ENCODE measurements at places on chromosomes 4 and X. TPM values are rescaled to one million over a fixed set of nuclear protein-coding genes. Genes with fewer than 3 reads are reported as not detected.
A peak's percentile ranks its signal among the peaks of the same experiment; 100 is the strongest.

GRCh38 chr4:184583738-184584502 lies 65.3 kb downstream of the CASP3 start:
- peak; percentile 32 for DNase-seq

DNA sequence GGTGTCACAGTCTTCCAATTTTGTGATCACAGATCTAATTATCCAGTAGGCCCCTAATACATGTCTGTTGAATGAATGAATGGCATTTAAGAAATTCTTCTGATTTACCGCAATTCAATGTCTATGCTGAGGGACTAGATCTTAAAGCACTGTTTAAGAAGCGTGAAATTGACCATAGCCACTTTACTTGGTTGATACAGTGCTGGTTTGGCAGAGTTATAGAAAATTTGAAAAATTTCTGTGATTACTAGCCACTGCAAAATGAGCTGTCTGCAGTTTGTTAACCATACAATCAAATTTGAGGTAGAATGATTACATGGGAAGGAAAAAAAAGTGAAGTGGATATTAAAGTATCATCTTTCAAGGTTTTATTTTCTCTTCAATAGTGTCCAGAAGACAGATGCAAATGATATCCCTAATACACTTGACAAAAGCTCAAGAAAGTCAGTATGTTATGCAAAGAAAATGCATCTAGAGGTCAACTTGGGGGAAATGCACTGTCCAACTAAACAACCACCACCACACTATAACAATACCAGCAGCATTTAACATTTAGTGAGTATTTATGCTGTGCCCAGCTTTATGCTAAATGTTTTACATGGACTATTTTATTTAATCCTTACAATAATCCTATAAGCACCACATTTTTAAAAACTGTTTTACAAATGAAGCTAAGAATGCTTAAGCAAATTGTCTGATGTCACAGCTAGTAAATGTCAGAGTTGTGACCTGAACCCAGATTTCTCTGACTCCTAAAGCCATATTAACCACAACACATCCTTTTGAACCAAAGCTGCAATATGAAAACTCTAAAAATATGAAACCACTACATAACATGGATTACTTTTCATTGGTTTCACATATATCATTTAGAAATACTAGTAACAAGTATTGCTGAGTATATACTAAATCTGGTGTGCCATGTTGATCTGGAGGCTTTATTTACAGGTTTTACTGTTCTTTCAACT lies 217.9 kb upstream of the MAB21L2 start:
- DNase-seq: peak; percentile 52

DNA sequence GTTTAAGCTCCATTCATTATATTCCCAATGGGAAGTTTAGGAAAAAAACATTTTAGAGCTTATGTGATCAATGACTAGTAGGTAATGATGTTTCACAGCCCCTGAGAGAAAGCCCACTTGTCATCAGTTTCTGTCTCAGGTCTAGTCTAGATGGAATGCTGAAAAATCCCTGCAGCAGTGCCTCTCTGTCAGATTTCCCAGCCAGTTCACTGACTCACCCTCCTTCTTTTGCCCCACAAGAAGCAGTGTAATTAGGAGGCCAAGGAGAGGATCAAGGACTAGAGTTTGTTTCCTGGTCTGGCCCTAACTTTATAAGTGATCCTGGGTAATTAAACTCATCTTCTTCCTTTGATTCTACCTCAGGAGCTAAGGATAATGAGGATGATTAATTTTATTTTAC lies 118.7 kb upstream of the ANXA3 start:
- DNase-seq: no peak

DNA sequence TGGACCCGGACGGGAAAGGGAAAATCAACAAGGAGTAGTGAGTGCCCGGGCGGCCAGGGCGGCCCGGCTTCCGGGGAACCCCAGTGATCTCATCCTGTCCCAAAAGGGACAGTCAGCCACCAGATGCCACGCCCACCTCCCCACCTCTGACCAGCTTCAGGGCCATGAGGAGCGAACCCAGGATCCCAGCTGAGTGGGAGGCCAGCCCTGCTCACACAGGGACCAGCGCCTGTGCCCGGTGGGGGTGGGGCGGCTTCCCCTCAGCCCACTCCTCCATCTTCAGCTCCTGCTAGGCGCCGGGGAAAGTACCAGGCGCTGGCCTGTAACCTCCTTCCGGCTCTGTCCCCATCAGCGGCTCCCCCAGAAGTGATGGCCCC lies 6.2 kb downstream of the MYL5 start:
- no peak for DNase-seq

DNA sequence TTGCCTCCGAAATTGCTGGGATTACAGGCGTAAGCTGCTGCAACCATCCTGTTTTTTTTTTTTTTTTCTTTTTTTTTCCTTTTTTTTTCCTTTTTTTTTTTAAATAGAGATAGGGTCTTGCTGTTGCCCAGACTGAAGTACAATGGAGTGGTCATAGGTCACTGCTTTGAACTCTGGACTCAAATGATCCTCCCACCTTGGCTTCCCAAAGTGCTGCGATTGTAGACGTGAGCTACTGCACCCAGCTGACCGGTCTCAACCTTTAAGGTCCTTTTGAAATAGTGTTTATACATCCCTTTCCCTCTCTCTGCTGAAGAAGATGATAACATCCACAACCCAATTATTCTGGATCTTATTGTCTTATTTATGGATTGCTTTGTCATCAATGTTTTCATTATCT lies 548.7 kb downstream of the GBA3 start:
- DNase-seq: no peak

EGF gene
- total RNA-seq: 6.5 TPM

DNA sequence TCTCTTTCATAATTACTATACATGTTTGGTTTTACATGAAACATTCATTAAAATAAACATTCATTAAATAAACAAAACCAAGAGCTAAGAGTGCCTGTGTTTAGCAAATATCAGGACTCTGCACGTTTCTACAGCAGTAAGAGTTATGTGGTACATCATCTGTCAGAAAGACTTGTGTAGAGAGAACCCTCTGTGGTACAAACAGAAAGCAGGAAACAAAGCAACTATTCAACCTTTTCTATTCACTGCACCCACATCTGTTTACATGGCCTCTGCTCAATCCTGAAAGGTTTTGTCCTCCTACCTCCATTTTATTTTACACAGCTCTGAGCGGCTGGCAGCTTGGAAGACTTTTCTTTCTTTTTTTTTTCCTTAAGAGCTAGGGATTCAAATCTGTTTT lies 90.7 kb upstream of the PCDH18 start:
- peak; percentile 26 for DNase-seq

- no peak for DNase-seq
These were observed 115.2 kb downstream of the ENPP6 start for GRCh38 chr4:184102488-184102887.

DNA sequence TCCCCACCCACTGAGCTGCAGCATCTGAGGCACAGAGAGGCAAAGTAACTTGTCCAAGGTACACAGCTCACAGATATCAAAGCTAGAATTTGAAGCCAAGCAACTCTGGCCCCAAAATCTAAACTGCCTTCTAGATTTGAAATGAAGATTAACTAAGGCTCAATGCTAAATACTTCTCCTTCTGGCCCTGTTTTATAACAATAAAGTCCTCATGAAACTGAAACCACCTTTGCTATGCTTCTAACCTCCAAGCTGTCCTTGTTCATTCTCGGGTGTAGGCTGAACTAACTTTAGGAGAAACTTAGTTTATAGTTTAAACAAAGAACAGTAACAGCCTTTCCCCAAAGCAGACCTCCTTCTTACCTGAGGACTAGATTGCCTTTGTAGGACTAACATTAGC lies 93.6 kb downstream of the DCTD start:
- DNase-seq: no peak

- no peak for DNase-seq
These were observed 6.3 kb upstream of the ZNF827 start for GRCh38 chr4:145944886-145945285.

DNA sequence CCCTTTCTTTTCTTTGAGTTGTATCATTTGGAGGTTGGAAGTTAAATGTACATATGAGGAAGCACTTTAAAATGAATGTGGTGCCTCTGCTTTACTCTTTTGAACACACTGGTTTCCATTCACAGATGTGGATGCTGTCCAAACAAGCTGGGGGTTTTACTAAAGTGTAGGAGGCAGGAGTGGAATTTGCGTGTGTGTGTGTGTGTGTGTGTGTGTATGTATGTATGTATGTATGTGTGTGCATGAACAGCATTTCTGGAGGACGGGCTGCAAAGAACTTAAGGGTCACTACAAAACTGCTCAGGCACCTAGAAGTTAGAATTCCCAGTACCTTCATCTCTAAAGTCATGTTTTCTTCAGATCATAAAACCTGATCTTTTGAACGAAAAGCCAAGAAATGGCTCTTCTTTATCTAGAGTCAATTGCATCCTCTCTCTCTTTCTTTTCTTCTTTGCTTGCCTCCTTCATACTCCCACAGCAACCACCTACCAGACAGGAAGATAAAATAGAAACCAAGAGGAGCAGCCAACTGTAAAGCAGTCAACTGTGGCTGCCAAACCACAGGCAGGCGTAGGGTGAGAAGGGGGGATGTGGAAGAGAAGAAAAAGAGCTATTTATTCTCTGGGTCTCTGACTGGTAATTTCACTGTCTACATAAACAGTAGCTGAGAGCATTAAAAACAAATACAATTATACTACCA lies 177.0 kb upstream of the RASGEF1B start:
- DNase-seq: no peak
